ENCODE measurements at places on chromosomes 5 and 9. TPM values are rescaled to one million over a fixed set of nuclear protein-coding genes. Genes with fewer than 3 reads are reported as not detected.

LPAR1 gene
- total RNA-seq, result 0.13 TPM

PTGDS gene
- 0.25 TPM for total RNA-seq

GRXCR2 gene
- not detected for total RNA-seq

ACTL7B gene
- not detected for total RNA-seq

FOXI1 gene
- total RNA-seq, result not detected

PIP5KL1 gene
- 1.0 TPM for total RNA-seq

GABBR2 gene
- total RNA-seq, result 10.2 TPM

STK32A gene
- total RNA-seq, result 0.25 TPM

TRIM36 gene
- total RNA-seq, result 0.26 TPM

IFNK gene
- total RNA-seq, result not detected

IL3 gene
- total RNA-seq, result not detected

HAUS6 gene
- total RNA-seq, result 11.6 TPM

Data from dermis microvascular lymphatic vessel endothelial cell (primary cell).